ENCODE measurements at places on chromosomes 3 and 15.

DNA sequence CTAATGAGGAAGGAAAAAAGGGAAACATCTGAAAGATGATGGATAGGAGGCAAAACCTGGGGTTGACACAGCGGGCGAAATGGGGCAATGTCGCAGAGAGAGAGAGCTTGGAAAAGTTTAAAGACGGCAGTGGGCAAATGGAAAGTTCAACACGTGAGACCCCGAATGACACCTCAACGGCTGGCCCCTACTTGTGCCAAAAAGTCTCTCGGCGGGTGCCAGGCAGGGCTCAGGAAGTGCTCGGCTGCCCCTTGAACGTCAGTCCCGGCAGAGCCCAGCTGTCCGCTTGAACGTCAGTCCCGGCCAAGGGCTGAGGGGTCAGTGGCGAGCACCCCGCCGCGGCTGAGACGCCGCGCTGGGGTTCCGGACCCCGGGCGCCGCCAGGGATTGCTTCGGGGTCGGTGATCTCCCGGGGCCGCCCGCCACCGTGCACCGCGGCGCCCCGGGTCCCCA lies 658 bp downstream of the EOGT start:
- DNase-seq, result no peak

DNA sequence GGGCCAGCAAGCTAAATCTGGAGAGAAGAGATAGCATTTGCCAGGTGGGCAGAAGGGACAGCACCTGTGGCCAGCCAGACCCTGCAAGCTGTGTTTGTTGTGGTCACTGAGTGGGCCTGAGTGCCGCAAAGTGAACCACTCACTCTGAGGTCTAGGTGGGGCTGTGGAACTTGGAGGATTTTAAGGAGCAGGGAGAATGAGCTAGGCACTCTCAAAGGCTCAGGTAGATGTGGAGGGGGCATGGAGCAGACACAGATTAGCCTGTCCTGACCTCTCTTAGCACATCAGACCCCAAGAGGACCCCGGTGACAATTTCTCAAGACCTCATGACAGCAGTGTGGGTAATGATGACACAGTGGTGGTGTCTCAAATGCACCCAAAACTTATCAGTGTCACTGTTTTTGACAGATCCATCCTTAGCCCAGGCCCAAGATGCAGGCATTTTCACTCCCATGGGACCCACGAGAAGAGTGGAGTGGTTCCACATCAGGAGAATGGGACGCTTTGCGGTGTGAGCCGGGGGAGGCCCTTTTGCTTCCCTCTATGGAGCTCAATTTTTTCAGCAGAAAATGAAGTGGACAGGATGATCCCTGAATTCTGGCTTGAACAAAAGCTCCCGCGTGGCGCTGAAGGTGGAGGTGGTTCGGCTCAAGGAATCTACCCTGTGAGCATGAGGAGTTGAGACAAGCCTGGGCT lies 43.8 kb upstream of the TLE3 start:
- no peak for DNase-seq

DNA sequence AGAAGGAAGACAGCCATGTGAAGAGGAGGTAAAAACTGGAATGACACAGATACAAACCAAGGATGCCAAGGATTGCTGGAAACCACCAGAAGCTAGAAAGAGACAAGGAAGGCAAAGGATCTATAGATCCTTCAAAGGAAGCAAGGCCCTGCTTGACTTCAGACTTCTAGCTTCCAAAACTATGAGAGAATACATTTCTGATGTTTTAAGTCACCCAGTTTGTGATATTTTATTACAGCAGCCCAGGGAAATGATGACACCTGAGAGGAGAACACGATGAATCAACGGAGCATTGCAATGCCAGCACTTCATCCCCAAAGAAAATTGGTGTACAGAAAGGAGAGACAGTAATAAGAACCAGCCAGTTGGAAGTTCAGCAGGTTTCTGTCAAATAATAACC lies 116.3 kb downstream of the MAGI1 start:
- DNase-seq, result no peak

- no peak for DNase-seq
These were observed 542 bp downstream of the ACAA1 start for GRCh38 chr3:38136393-38136776.

DNA sequence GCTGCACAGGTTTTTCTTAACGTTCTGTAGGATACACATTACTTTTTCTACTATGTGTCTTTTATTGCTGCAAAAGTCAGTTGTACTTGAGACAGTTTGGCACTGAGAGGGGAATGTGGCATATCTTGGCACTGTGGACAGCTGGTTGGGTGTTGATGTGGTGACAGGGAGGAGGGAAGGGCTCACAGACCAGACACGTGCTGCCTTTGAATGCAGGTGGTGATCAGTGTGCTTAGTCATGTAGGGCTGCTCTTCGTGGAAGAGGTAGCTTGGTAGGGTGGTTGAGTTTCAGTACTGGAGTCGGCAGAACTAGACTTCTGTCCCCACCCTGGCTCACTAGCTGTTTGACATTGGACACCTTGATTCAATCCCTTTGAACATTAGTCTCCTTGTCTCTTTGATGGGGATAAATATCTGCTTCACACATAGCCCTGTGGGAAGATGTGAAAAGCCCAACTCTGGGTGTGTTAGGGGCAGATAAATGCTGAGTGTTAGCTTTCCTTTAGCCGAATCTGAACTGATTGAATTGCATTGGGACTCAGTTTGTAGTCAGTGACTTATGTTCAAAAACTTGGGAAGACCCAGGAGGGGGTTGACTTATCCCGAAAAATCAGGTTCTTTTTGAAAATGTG lies 108.4 kb downstream of the PTPRG start:
- DNase-seq, result no peak

- no peak for DNase-seq
These were observed 53.6 kb downstream of the RHCG start for GRCh38 chr15:89442671-89443307.

DNA sequence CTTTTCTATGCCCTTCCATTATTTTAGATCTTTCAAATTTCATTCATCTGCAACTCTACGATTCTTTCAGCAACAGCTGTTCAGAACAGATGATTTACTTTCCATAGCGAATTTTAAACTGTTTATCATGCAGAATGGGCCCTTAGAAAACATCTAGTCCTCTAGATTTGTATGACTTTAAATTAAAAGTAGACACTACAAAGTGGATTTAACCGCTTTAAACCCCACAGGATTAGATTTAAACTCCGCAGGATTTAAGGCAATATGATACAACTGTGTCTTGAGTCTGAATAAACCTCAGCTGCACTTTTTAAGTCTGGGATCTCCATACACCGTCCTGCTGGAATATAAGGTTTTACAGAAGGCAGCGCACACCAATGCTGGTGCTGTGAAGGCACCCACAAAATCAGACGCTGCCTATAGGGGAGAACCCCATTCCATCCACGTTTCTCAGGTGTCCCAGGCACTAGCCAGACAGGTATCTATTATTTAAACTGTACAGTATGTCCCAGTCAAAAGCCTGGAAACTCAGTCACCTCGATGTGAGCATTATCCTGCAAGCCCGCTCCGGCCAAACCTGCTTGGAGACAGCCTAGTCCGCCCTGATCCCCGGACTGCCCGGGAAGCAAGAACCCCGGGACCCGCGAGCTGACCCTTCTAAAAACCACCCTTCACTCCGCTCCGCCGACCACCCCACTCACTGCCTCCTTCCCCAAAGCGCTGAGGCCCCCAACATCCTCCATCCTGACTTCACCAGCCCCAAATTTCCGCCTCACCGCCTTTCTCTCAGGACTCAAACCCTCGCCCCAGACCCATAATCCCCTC lies 768 bp downstream of the ANO10 start:
- no peak for DNase-seq

- DNase-seq, result no peak
These were observed 18.7 kb upstream of the P2RY12 start for GRCh38 chr3:151403246-151403645.

GRCh38 chr15:27043770-27044169 lies 72.8 kb downstream of the GABRG3 start:
- no peak for DNase-seq

DNA sequence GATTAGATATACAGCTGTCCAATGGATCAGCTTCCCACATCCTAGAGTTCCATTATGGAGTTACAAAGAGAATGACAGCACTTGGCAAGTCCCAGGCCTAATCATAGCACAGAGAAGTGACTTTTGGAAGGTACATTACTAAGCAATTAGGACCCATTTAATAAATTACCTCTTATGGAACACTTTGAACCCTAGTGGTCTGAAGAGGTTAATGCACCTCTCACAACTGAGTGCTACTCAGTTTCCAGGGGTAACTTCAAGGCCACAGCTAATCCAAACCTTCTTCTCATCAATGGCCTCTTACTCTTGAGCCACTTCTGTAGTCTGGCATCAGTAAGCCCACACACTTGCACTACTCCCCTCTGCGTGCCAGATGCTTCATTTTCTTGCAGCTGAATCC lies 34.9 kb upstream of the MEIS2 start:
- DNase-seq, result no peak

GRCh38 chr3:180546863-180547262 lies 55.1 kb upstream of the TTC14 start:
- DNase-seq, result no peak

- no peak for DNase-seq
These were observed 1042.3 kb downstream of the TBL1XR1 start for GRCh38 chr3:176155012-176155411.

Measured in stimulated activated CD8-positive, alpha-beta memory T cell treated with anti-CD3 and anti-CD28 coated beads, Interleukin-4, amount 100 ng/mL, for 4 hours (primary cell).